ENCODE measurements at places on chromosomes 5 and 9.
A peak's percentile ranks its signal among the peaks of the same experiment; 100 is the strongest.

DNA sequence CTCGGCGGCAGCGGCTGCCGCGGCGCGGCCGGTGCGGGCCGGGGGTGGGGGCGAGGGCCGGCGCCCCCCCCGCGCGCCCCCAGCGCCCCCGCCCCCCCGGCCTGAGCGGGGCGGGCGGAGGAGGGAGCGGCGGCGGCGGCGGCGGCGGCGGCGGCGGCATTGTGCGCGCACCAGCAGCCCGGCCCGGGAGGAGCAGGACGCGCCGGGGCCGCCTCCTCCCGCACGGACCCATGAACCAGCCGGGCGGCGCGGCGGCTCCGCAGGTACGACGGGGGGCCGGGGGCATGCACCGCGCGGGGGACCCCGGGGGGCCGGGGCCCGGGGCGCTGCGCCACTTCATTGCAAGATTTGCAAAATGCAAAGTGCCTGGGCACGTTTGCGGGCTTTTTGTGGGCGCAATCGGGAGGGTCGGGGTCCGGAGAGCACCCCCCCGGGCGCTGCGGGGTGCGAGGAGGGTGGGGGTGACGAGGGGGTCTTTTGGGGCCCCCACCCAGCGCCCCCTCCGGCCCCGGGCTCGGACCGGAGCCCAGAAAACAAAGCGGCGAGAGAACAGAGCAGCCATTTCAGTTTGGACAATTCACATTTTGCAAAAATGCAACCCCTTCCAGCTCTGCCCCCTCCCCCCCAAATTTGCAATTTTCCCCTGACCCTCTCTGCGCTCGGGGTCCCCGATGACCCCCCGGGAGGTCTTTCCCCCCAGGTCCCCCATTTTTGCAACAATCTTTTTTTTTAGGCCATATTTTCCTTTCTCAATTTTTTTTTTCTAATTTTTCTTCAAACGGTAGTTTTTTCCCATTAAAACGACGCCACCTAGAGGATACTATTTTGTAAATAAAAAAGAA is at the start of gene ZNF618:
ZNF618 (plus strand) TSS at position 159 of the 842 bp plus-strand sequence; CDS start at position 231, 72 bp downstream.
- H3K36me3 ChIP-seq: no peaks in the 10 kb centered on the region
- peak; percentile 55 for DNase-seq
- H3K27ac ChIP-seq: peak within 1 kb of the TSS; percentile 80
- peak within 1 kb of the TSS; percentile 99 for H3K4me3 ChIP-seq
- H3K27me3 ChIP-seq: peaks cover 2% of the 10 kb centered on the region
- H3K4me1 ChIP-seq: peaks cover 6% of the 10 kb centered on the region

DNA sequence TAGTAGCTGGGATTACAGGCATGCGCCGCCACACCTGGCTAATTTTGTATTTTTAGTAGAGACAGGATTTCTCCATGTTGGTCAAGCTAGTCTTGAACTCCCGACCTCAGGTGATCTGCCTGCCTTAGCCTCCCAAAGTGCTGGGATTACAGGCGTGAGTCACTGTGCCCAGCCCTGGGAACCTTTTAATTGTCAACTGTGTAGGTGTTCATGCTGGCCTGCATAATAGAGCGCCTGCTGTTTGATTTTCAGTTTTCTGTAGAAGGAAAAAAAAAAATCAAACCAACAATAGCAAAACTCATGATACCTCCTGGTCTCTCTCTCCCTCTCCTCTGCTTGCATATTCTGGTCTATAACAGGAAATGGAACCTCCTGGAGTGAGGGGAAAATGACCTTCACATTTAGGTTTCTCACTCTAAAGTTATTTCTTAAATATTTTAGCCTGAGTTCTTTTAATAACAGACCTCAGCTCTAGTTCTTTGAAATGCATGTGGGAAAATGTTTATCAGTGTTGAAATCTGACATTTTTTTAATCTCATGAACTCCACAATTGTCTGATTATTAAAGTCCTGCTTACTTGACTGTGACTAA is 51.7 kb downstream of the EXOSC2 start:
- peaks cover 5% of the 10 kb centered on the region for H3K36me3 ChIP-seq
- H3K4me3 ChIP-seq: no peak overlapping the region
- H3K4me1 ChIP-seq: peaks cover 26% of the 10 kb centered on the region
- H3K27ac ChIP-seq: peak overlapping the region; percentile 88

DNA sequence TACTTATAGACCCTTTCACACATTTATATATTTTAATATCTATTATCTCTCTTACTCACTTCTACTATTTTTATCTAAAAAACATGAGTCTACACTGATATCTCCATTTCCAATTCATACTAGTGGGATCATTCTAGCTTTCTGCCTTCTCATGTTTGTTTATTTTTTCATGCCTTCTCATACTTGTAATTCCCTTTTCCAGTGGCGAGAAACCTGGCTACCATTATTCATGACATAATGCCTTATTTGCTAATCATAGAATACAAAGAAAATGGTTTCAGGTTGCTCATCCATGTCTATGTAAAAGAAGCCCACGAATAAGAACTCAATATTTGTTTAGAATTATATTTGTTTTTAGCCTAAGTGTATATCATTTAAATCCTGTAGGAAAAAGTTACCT is 232.7 kb upstream of the ACTBL2 start:
- H3K27me3 ChIP-seq: no peaks in the 10 kb centered on the region
- H3K4me1 ChIP-seq: peaks cover 5% of the 10 kb centered on the region
- no peak overlapping the region for H3K4me3 ChIP-seq
- no peaks in the 10 kb centered on the region for H3K36me3 ChIP-seq
- no peak for DNase-seq
- H3K27ac ChIP-seq: no peak overlapping the region

- peaks cover 4% of the 10 kb centered on the region for H3K4me1 ChIP-seq
- no peak overlapping the region for H3K4me3 ChIP-seq
- H3K27ac ChIP-seq: no peak overlapping the region
- no peaks in the 10 kb centered on the region for H3K36me3 ChIP-seq
These were observed 16.6 kb downstream of the NIM1K start for GRCh38 chr5:43208658-43209057.

DNA sequence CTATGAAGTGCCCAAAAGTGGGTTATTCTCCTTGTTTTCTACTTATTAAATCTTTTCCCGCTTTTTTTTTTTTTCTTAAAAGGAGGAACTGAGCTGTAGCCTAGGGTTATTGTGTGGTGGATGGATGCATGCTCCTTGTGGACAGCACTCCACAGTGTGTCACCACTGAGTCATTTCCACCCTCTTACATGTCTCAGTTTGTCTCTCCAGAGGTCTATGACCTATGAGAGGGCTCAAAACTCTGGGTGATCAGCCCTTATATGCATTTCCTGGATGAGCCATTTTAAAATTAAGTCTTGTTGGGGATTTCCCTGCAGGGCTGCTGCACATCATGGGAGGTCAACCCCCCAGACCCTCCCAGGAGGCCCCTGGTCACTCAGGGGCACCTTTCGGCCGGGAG is 102.2 kb upstream of the MOCS2 start:
- no peak overlapping the region for H3K27ac ChIP-seq
- H3K27me3 ChIP-seq: no peaks in the 10 kb centered on the region
- H3K36me3 ChIP-seq: peaks cover 4% of the 10 kb centered on the region
- no peak for DNase-seq
- no peak overlapping the region for H3K4me3 ChIP-seq

Data from endothelial cell (in vitro differentiated cells).